Kidney capillary endothelial cell (primary cell): ENCODE measurements at places on chromosomes 2 and 18.

- no peak for DNase-seq
Measured at GRCh38 chr2:138094031-138094430, 129.8 kb downstream of the HNMT start.

DNA sequence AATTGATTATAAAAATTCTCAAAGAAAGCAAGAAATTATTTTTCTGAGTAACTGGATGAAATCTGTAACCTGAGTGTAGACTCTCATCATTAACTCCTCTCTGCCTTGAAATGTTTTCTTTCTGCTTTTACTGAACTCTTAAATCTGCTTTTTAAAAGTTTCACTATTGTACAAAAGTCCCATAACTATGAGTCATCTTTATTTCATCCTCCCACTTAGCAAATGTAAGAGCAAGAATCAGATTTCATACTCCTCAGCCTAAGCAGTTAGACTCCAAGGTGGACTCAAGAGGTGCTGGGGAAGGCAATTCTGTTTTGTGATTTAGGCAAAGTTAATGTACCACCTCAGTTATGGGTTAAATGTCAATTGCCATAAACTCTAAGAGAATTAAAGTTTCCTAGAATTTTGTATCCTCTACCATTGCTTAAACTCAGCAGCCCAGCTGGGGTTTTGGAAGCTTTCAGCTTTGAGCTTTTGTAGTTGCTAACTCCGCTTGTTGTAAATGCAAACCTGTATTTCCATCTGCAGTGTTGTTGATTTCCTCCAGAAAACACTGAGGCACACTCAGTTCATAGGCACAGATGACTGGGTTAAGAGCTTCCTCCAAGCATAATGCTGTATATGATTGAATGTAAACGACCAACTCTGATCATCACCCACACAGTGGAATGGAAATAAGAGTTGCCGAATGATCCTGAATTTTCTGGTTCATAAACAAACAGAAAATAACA lies 268.8 kb downstream of the ARHGAP15 start:
- DNase-seq: no peak

- no peak for DNase-seq
Measured at GRCh38 chr18:56322406-56322805, 316.0 kb downstream of the TXNL1 start.

GRCh38 chr2:74548900-74549826 lies 4.6 kb downstream of the LOXL3 start:
- no peak for DNase-seq

DNA sequence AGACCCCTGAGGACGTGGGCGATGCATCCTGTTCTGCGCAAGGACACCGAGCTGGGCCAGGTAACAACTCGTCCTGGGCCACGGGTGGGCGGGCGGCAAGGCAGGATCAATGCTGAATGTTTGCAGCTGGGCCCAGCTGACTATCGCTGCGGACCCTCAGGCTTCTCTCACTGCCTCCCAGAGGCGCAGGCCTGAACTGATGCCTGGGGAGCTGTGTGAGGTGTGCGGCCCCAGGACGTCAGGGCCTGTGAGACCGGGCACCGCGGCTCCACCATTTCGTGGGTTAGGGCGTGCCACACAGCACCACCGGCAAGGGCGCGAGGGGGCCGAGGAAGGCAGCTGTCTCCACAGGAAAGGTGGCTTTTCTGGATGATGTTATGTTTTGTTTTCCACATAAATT lies 307.4 kb downstream of the NDUFA10 start:
- no peak for DNase-seq

GRCh38 chr2:105517814-105518705 lies 119.2 kb upstream of the FHL2 start:
- no peak for DNase-seq

DNA sequence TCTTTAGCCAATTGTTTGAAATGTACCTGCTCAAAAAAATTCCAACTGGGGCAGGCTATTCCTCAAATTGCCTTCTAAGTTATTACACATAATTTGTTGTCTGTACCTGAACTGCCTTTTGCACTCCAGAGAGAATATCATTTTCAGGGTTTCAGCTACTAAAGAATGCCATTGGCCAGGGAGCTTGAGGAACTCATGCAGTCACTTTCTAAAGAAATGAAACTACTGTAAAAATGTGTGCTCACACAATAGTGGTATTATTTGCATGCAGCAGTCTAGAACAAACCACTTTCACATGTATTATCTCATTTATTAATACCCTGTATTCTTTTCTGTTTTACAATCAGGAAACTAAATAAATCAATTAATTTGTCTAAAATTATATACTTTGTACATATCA lies 152.2 kb downstream of the PID1 start:
- no peak for DNase-seq

- no peak for DNase-seq
Measured at GRCh38 chr2:48328159-48328809, 201.7 kb upstream of the STON1 start.

GRCh38 chr2:239778042-239778851 lies 246.9 kb downstream of the NDUFA10 start:
- DNase-seq: no peak
